ENCODE measurements at places on chromosomes 5 and 9.
A peak's percentile ranks its signal among the peaks of the same experiment; 100 is the strongest.

DNA sequence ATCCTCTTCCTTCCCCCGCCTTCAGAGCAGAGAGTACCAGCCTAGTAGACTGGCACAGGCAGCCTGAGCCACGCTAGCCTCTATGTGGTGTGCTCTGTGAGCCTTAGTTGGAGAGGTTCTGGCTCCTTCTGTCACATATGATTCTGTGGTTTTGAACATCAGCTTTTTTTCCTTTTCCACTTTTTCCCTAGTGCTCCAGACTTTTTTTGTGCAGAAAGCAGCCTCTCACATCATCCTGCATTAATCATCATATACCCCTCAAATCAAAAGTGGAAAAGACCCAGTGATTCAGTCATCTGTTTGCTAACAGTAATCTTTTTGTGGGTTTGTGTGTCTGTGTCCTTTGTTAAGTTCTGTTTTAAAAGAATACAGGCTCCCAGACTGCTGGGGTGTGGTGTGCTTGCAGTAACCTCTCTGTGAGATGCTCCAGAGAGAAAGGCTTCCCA, 663.9 kb upstream of the RGMB start:
- no peak for DNase-seq

GRCh38 chr9:118459913-118460312, 755.7 kb downstream of the TLR4 start:
- no peak for DNase-seq

DNA sequence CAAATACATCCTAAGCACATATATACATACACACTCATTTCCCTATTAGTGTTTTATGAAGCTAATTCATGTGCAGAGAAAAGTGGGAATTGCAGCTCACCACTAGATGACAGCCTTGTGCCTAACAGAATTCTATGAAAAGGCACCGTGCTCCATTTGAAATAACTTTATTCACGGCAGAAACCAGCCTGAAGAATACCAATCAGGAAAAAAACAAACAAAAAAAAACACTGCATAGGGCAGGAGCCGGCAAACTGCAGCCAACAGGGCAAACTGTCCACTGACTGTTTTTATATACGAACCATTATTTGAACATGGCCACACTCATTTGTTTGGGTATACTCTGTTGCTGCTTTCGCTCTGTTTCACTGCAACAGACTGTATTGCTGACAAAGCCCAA, 33.6 kb downstream of the ERMP1 start:
- DNase-seq = no peak

DNA sequence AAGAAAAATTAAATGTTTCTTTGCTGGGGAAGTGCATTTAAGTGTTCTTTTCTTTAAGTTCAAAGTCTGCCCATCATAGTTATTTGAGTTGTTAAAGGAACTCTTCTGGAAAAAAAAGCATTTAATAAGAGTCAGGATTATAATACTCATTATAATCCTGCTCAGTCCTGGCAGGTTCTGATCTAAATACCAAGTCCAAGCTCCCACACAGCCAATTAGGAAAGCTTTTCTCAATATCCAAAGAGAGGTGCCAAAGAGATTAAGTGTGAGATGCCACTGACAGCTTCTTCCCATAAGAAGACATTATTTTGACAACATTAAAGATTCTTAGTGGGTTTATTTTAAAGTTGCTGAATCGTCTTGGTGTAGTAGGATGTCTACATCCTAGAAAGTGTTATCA, 235.2 kb upstream of the DAB2 start:
- no peak for DNase-seq

DNA sequence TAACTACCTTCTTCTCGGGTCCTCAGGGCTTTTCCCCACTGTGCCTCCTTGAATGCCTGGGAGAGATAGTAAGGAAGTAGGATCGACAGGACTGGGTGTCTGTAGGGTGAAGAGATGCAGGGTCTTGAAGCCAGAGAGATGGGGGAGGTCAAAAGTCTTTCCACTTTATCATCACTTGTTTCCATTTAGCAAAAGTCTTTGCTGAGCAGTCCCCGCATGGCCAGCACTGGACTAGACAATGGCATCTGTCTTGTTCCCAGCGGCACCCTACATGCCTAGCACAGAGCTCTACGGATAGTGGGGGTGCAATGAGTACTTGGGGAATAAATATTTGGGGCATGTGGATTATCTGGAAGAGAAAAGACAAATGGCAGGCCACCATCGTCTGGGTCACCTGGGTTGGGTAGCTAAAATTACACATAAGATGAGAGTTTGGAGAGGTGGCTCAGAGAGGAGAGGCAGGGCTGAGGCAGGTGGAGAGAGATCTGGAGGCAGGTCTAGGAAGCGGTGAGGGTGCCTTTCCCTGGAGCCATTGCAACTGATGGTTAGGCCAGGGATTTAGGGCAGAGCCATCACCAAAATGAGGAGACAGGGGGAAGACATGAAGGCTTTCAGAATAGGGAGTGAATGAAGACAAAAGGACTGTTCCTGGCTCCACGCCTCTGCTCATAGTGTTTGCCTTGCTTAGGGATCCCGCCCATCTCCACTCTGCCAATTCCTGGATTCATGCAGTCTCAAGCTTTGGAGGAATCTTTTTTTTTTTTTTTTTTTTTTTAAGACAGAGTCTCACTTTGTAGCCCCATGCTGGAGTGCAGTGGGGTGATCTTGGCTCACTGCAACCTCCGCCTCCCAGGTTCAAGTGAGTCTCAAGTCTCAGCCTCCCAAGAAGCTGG, 250.8 kb upstream of the KLF4 start:
- no peak for DNase-seq

DNA sequence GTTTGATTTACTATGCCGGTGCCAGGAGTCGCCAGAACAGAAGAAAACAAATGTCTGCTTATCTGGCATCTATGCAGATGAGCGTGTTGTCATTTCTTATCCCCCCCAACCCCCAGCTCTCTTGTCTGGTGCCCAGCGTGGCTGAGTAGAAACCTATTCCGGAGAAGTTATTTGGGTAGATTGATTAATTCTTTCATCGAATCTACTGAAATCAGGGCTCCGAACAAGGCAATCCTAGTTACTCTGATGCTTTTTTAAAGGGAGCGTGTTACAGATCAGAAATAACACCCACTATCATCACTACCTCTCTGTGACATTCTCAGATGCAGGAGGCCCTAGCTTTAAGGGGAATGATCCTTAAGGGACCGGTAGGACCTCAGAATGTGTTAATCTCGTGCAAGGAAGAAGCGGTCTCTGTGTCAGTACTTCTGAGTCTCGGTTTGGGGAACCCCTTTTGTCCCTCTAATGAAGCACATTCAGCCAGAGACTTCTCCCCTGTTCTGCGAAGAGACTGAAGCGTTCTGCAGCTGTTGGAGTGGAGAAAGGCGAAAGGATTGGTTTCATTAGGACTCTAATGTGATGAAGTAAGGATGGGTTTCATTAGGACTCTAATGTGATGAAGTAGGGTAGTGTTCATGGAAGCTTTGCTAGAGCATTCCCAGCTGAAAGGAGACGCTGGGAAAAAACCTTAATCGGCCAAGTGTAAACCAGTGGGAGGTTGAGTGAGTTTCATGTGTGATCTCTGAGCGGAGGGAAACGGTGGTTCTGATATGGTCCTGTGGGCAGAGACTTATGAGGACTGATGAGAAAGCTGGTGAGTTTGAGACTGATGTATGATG, 1.5 kb downstream of the PIP5K1B start:
- DNase-seq = no peak

DNA sequence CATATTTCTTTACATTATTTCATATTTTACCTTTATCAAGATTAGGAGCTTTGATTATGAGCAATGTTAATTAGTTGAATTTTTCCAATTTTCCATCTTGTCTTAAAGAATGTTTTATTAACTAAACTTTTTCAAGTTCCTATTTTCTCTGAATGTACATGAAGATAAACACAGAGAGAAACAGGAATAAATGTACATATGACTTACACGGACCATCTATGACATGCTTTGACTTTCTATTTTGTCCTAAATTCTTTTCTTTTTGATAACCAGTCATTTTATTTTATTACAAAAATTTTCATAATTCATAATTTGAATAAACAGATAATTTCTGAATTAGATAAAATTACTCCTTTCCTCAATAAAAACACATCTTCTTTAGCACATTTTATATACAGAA, 1038.8 kb upstream of the ARRDC3 start:
- no peak for DNase-seq

- no peak for DNase-seq
Observed at GRCh38 chr5:132008961-132009680, 2.3 kb downstream of the ACSL6 start.

- DNase-seq = no peak
Observed at GRCh38 chr5:118146824-118147223, 841.5 kb downstream of the DTWD2 start.

DNA sequence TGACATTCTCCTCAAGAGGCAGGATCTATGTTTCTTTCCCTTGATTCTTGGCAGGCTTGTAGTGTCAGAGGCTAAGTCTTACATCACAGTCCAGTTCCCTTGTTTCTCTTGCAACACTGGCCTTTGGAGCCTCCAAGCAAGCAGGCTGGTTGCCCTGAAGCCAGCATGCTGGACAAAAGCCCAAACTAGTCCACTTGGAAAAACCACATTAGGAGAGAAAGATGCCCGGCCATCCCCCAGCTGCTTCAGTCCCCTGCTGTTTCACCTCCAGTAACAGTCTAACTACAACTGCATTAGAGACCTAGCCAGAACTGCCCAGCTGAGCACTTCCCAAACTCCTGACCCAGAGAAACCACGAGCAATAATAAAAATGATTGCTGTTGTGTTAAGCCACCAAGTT, 87.6 kb downstream of the ADAMTS6 start:
- no peak for DNase-seq

GRCh38 chr9:88076286-88077070, 61.8 kb downstream of the SPATA31C2 start:
- no peak for DNase-seq

DNA sequence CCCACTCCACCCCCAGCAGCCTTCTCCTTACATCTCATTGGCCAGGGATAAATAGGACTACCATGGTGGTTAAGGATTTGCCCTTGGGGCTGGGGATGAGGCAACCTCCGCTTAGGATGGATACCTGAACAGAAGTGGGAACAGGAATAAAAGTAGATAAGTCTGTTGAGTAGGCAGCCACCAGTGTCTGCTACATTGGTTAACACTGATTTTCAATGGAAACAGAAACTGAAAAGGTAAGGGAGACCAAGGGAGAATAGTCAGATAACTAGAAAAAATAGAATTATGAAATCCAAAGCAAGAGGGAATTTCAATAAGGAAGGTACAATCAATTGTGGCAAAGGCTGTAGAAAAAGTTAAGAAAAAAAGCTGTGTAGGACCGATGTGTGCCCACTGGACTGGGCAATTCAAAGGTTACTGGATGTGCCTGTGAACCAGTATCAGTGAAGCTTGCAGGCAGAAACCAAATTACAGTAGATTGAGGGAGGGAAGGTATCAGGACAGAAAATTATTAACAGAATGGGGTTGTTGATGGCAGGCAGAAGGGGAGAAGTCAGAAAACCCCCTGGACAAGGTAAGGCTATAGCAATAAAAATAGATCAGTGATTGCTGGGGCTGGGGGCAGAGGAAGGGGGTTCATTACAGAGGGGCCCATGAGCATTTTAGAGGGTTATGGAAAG, 48.7 kb downstream of the DNAJC21 start:
- DNase-seq = no peak

DNA sequence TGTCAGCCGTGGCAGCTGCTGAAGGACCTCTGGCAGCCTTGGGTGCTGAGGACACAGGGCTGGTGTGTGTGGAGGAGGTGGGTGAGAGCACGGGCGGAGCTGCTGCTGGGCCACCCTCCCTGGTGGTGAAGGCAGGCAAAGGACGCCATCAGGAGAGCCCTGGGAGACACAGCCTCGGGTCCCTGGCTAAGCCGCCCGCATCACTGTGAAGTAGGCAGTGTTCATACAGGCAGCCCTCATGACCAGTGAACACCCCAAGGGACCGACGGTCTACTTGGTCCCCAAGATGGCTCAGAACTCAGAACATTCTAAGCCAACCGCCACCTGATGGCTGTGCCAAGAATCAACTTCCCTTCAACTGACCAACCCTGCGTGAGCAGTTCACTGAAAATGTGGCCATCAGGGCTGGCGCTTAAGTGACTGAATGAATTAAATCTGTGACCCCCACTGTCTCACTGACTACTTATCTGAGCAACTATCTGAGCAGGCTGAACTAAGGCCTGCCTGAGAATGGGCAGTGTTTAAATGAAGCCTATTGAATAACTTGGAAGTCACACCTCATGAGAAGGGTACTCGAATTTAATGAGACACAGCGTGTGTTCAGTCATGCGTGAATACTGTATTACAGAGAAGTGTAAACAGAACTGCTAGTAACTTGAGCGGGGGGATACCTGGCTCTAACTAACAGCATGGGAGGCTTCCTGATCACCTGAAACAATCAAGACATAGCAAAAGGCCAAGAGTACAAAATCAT, 54.7 kb upstream of the SIMC1 start:
- no peak for DNase-seq

GRCh38 chr9:34662526-34663302, at the start of gene CCL27:
Gene CCL27, minus strand, starts transcription at chr9:34662657. Its CDS starts 24 bp downstream, at chr9:34662633.
- no peak for DNase-seq

DNA sequence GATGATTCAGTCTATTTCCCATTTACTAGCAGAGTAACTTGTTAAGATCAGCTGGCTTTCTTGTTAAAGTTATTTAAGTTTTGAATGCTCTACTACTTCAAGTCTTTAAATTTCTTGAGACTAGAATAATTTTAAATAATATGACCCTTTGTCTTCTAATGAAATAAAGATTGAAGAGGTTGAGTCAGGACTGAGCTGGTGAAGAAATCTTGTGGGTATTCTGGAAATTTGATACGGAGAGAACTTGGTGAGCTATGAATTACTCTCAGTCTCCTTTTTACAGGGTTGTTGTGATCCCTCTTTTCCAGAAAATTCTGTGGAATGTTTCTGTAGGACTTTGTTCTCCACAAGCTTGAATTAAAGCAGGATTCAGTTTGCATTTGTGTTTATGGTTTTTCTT, 29.3 kb downstream of the RNF20 start:
- no peak for DNase-seq

DNA sequence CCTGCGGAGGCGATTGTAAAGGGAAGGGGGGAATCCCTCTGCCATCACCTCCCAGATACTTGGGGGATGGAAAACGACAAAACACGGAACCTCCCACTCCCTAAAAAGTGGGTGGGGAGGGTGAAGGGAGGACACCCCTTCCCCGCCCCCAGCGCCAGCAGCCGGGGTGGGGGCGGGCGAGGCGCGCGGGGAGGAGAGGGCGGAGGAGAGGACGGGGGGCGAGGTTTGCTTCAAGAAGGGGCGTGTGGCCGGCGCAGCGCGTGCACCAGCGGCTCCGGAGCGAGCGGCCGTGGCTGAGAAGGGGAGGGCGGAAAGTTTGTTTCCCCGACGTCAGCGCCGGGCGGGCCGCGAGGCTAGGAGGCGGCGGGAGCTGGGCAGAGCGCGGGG, at the start of gene PRRX2:
PRRX2 (plus strand) TSS at position 259 of the 387 bp plus-strand sequence. CDS start 221 bp downstream, outside the sequence.
- peak; percentile 2 for DNase-seq

GRCh38 chr5:89932771-89933181, 476.8 kb downstream of the CETN3 start:
- DNase-seq = no peak

- DNase-seq = no peak
Observed at GRCh38 chr5:131996210-131997025, 15.0 kb downstream of the ACSL6 start.

DNA sequence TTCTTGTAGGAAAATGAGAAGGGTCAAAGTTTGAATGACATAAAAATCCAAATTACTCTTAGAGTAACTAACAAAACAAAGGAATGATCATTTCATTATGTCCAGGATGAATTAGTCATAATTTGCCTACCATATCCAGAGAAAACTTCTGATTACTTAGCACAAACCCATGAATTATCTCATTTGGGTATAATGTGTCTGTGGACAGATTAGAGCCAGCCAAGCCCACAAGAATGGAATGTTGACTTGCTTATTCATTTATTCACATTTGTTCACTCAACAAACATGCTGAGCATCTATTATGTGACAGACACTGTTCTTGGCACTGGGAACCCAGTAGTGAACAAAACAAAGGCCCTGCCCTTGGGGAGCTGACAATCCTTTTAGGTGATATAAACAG, 87.4 kb downstream of the APBA1 start:
- no peak for DNase-seq
